ENCODE measurements at places on chromosomes 5 and 9. TPM values are rescaled to one million over a fixed set of nuclear protein-coding genes. Genes with fewer than 3 reads are reported as not detected.
A peak's percentile ranks its signal among the peaks of the same experiment; 100 is the strongest.

The CORO2A gene
- 5.1 TPM for total RNA-seq

The C7 gene
- not detected for total RNA-seq

The ENG gene
- total RNA-seq = 19.3 TPM

The ARL14EPL gene
- not detected for total RNA-seq

The SAP30L gene
- total RNA-seq = 37.9 TPM

The SCAMP1 gene
- total RNA-seq = 15.2 TPM

The PTGR1 gene
- 0.62 TPM for total RNA-seq

The FBXL7 gene
- total RNA-seq = not detected

The NPR3 gene
- total RNA-seq = not detected

The C9orf153 gene
- 0.27 TPM for total RNA-seq

The PRRC1 gene
- total RNA-seq = 32.4 TPM

The SLC6A3 gene
- not detected for total RNA-seq

The PCAT7 gene
- total RNA-seq = not detected

The PCDHGA12 gene
- total RNA-seq = not detected

The HEMGN gene
- 0.66 TPM for total RNA-seq

The HSDL2 gene
- total RNA-seq = 14.9 TPM

The C5orf22 gene
- total RNA-seq = 32.5 TPM

- DNase-seq = no peak
Measured at GRCh38 chr9:134041649-134041962, 16.3 kb downstream of the BRD3OS start.

DNA sequence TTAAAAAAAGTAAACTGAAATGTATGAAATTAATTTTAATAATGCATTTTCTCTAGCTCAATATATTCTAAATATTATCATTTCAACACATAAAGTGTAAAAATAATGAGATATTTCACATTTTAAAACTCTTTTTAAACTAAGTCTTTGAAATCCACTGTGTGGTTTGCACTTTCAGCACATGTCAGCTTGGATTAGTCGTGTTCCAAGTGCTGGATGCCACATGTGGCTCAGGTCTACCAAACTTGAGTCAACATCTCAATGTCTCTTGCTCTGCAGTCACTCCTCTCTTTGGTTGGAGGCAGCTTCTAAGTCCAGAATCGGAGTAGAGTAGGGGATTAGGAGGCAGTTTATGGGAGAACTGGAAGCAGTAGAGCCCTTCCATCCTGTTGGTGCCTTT, 173.7 kb upstream of the ANKRD55 start:
- no peak for DNase-seq

DNA sequence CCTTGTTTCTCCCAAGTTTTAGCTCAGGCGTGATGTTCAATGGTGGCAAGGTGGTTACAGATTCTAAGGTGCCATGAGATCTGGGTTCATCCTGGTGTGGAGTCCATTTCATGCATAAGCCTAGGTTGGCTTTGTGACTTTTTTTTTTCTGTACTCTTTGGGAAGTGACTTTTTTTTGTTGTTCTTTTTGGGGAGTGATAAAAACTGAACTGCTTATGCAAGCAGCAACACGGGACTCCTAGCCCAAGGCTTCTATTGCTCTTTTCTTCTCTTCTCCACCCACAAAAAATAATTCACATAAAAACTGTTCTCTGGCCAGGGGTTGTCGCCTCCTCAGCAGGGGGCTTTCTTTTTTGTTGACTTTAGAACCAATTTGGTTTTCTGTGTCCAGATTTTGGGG, 15.4 kb downstream of the STC2 start:
- DNase-seq = no peak

- no peak for DNase-seq
Measured at GRCh38 chr5:3007577-3007976, 256.1 kb upstream of the IRX2 start.

DNA sequence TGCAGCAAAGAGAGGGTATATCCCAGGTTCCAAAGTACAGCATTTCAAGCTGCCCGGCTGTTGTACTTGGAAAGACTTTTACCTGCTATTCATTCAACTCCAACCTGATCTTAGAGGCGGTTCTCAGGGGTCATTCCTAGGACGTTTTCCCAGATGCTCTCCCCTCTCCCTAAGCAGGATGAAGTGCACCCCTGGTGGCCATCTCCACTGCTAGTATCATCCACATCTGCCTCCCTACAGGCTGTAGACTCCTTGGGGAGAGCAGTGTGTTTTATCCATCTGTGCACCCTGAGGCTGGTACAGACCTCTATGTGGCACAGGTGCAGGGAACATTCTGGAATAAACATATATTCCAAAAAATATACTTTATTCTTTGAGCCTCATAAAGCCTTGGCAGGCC, 56.8 kb downstream of the PTPN3 start:
- DNase-seq = no peak

DNA sequence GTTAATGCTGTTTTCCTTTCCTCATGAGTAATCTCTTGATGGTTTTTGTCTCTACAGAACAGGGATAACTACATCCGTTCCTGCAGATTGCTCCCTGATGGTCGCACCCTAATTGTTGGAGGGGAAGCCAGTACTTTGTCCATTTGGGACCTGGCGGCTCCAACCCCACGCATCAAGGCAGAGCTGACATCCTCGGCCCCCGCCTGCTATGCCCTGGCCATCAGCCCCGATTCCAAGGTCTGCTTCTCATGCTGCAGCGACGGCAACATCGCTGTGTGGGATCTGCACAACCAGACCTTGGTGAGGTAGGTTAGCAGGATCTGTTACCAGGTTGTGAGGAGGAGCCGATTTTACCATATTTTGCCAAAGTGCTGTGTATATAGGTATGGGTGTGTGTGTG, 148.2 kb downstream of the TLE4 start:
- DNase-seq = no peak

DNA sequence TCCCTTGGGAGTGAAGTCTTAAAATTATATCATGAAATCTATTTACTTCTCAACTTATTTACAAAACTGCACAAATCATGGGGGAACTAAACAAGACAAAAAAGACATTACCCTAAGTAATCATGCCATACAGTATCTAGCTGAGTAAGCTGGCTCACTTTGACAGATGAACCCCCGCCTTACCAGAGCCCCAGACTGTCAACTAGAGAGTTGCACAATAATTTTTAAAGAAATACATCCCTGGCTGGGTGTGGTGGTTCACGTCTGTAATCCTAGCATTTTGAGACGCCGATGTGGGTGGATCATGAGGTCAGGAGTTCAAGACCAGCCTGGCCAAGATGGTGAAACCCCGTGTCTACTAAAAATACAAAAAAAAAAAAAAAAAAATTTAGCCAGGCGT, 62.3 kb downstream of the LPAR1 start:
- DNase-seq = no peak

DNA sequence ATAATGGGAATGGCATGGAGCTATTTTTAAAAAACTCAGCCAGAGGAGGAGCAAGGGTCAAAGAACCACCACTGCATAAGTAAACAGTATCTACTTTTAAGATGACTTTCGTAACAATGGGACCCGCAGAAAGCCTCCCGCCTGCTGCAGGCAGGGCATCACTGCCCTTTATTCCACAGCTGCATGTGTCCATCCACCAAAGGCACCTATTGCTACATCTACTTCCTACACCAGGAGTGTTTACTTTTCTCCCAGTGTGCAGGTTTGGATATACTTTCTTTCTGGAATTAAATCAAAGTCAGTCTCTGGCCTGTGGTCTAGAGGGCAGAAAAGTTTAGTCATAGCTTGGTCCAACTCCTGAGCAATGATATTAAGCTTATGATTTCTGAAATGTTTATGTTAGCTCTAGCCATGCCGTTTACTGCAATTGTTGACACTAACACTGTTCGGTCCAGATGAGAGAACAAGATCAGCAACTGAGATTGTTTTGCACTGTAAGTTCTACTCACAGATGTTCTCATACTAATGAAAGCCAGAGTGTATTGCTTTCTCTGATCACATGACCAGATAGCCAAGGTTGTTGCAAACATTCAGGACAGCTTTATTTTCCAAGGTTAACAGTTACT, 391.5 kb downstream of the FGF10 start:
- DNase-seq = no peak

DNA sequence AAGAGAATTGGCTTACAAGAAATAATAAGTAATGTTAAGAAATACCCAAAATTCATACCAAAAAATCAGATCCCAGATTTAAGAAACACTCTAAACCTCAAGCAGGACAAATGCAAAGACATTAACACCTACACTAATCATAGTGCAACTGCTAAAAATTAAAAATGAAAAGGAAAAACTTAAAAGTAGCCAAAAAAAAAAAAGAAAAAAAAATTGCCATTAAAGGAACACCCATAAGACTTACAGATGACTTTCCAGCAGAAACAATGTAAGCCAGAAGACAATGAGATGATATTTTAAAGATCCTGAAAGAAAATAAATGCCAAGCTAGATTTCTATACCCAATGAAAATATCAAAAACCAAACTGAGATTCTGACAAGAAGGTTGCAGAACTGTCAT, 101.5 kb downstream of the DENND1A start:
- DNase-seq = no peak

- no peak for DNase-seq
Measured at GRCh38 chr5:135212361-135213026, 178.5 kb upstream of the PITX1 start.

GRCh38 chr5:150155258-150156026, at the start of gene PDGFRB:
Gene PDGFRB (minus strand): TSS chr5:150155845. CDS start chr5:150137047, 18,798 bp downstream.
- DNase-seq = peak; percentile 34

DNA sequence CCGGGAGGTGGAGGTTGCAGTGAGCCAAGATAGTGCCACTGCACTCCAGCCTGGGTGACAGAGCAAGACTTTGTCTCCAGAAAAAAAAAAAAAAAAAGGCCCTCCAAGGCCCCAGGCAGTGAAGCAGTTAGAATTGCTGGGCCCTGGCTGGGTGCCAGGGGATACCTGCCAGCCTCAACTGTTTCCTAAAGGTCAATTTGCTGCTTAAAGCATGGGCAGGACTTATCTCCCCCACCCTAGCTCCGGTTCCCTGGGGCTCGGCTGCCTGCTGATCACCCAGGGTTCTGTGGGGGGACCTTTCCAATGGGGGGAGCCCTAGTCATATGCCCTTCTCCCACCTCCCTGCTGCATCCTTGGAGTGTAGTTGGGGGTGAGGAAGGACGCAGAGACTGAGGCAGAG, 25.7 kb downstream of the NCS1 start:
- DNase-seq = no peak

DNA sequence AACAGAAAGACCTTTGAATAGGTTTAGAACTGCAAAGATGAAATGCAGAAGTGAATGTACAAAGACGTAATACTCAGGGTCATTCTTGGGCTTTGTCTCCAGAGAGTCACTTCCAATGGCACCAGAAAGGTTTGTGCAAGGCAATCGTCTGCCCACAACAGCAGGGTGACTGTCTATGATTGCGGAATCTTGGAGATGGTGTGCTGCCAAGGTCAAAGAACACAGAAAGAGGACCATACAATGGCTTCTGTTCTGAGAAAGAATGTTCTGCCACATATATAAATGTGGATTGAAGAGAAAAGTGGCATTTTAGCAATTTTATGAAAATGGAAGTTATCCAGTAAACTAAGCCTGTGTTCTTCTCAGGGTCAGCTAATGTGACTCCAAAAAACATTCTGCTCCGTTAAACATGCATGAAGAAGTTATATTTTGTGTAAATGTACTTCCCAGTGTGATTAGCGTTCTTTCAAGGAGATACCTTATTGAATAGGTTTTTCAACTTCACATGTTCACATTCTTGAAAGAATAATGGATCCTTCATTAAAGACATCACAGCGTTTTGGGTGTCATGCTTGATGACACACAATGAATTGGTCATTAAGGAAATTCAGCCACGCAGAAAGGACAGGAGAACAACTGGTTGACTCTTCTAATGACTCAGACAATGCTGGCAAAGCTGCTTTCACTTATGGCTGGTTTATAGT, 73.4 kb upstream of the CDH6 start:
- no peak for DNase-seq

GRCh38 chr9:75039009-75039408, 10.9 kb upstream of the CARNMT1 start:
- DNase-seq = no peak

GRCh38 chr9:135492886-135493669, 7.4 kb upstream of the MRPS2 start:
- no peak for DNase-seq

- no peak for DNase-seq
Measured at GRCh38 chr5:128035689-128036088, 47.9 kb upstream of the SLC12A2 start.

GRCh38 chr9:19488721-19489120, 79.9 kb downstream of the ACER2 start:
- DNase-seq = no peak

- no peak for DNase-seq
Measured at GRCh38 chr9:121776001-121776738, 124.7 kb downstream of the DAB2IP start.

- no peak for DNase-seq
Measured at GRCh38 chr5:72302171-72302570, 17.9 kb downstream of the MRPS27 start.

Data from CD8-positive, alpha-beta memory T cell (primary cell).